ENCODE measurements at places on chromosomes 4 and X.

GRCh38 chrX:133980406-133980805 lies 5.0 kb downstream of the GPC3 start:
- no peak for DNase-seq

DNA sequence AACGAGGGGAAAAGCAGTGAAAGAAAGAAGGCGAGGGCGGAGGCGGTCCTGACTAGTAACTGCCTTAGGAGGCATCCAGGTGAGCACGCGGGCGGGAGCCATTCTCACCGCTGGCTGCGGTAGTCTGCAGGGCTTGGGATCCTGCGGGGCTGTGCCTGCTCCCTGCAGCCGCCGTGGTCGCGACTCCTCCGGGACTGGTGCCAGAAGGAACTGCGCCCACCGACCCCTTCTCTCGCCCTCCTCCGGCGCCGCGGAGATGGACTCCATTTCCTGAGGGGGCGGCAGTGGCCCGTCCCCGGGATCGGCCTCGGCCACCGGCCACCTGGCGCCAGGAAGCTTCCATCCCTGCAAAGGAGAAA lies 543 bp downstream of the NFXL1 start:
- DNase-seq, result no peak

DNA sequence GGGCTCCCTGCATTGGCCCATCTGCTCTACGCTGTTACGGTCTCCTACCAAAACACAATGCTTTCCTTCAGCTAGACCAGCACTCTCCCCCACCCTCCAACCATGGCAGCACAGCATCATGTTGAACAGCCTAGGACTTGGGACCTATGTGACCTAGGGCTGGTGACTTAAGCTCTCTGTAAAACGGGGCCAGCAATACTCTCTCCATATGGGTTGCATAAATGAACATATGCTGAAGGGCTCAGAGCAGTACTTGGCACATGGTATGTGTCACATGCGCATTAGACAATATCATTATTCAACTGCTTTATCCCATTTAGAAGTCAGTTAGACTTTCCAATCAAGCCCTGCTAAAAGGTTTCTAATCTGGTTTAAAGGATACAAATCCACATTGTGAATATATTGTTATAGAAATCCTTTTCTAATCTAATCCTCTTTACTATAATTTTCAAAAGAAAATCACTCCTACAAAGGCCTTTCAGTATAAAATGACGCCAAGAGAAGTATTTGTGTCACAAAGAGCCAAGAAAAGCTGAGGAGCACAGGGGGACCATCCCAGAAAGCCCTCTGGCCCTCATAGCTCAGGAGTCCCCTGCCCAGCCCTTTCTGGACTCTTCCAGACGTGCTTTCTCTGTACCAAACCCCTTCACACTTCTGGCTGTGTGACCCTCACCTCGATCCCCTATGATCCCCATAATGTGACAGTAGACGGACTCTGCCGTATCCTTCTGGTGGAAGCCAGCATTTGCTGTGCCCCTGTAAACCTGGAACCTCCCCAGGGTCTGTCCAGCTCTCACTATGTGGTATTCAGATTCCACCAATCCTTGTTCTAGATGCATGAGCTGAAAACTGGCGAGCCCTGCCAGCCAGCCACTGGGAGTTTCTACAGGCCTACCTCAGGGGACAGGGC lies 42.3 kb downstream of the NSG1 start:
- no peak for DNase-seq

GRCh38 chrX:68936608-68937007 lies 107.8 kb downstream of the EFNB1 start:
- no peak for DNase-seq

DNA sequence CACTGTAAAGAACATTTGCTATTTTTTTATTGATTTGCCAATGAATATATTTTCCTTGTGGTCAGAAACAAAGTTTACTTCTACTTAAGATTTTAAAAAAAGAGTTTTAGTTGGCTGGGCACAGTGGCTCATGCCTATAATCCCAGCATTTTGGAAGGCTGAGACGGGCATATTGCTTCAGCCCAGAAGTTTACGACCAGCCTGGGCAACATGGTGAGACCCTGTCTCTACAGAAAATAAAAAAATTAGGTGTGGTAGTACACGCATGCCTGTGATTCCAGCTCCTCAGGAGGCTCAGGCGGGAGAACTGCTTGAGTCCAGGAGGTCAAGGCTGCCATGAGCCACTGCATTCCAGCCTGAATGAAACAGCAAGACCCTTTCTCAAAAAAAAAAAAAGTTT lies 36.8 kb downstream of the LRP2BP start:
- DNase-seq, result no peak

DNA sequence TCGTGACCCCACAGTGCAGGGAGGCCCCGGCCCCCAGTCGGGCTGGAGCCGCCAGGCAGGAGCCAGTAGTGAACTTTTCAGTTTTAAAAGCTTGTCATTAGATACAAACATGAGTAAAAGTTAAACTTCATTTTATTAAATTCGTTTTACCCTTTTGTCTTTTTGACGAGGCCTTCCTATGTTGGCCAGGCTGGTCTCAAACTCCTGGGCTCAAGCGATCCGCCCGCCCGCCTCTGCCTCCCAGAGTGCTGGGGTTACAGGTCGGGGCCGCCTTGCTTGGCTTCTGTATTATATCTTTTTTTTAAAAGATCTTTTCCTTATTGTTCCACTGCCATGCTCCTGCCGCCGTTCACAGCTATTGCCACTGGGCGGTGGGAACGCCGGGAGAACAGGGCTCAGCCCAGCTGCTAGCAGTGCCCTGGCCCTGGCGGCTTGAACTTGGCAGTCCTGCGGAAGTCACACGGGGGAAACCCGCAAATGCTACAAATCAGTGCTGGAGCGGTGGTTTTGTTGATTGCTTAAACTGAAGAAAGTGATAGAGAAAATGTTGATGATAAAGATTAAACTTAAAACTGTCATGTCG lies 968 bp upstream of the NELFA start:
- DNase-seq, result peak; percentile 17

DNA sequence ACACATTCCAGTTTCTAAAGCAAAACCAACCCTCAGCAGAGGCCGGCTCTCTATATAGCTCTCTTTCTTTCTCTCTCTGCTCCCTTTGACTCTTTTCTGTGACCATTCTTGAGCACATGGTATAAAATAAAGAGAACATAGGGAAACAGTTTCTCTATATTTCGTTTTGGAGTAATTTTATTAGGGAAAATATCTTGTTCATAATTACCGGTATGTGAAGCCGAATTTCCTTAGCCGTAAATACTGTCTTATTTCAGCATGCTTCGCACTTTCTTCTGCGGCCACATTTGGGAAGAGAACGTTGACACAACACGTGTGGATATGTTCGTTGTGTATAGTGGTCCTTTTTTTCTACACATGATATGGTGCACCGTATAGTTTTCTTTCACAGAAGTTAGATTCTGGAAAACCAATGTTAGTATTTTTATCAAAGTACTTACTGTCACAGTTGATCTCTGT lies 4.9 kb upstream of the LEF1 start:
- no peak for DNase-seq

- no peak for DNase-seq
Measured at GRCh38 chr4:89587364-89587763, 249.6 kb downstream of the SNCA start.

DNA sequence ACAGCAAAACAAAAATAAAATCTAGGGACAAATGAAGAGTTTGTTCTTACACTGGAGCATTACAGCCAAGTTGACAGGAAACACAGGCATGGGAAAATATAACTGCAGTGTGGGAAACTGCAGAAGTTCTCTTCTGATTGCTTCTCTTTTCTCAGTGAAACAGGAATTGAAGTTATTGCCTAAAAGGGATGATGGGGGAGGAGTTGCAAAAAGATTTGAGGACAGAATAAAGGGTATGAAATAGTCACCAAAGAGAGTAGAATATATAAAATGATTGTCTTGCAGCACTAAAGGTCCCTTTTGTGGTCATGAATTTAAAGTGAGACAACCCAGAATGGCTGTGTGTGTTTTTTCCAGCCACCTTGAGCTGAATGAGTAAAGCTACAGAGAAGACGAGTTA lies 103.7 kb downstream of the JADE1 start:
- DNase-seq, result no peak

GRCh38 chr4:101865501-101866062 lies 75.1 kb downstream of the BANK1 start:
- no peak for DNase-seq

GRCh38 chr4:8341691-8342090 lies 72.1 kb downstream of the HTRA3 start:
- no peak for DNase-seq

- no peak for DNase-seq
Measured at GRCh38 chrX:110097920-110098319, 95.0 kb downstream of the TMEM164 start.

- no peak for DNase-seq
Measured at GRCh38 chr4:165294907-165295306, 32.6 kb upstream of the MSMO1 start.

DNA sequence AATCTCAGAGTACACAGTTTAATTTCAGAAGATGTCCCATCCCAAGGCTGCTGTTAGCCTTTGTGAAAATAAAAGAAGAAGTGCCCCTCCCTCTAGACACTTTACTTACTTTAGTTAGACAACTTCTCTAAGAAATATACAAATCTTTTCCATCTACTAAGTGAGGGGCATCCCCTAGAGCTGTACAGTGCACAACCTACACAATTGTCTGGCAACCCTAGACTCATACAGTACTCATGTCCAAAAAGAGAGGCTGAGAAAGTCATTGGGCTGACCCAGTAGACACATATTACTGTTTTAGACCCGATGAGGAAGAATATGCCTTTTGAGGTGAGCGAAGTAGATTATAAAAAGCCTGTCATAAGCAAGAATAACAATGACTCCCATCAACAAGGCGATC lies 297.6 kb downstream of the IDS start:
- DNase-seq, result no peak

- no peak for DNase-seq
Measured at GRCh38 chr4:3257103-3257555, 8.2 kb downstream of the MSANTD1 start.

GRCh38 chr4:120481756-120482155 lies 415.1 kb upstream of the MAD2L1 start:
- DNase-seq, result no peak

DNA sequence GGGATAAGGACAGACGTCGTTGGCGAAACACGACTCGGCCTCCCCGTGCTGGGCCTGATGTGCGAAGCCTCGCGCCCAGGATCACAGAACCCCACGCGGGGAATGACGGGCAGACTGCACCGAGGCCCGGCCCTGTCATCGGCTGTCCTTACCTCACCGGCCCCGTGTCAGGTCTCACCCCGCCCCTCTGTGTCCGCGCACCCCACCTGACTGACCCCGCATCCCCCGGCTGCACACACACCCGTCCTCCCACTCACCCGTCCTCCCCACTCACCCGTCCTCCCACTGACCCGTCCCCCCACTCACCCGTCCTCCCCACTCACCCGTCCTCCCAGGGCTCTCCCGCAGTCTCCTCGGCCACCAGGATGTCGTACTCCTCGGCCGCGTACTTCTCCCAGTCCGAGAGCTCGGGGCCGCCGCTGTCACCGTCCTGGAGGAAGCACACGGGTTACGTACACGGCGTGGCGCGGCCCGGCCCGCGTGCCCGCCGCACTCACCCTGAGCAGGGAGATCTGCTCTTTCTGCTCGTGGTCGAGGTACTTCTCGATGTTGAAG lies 19.8 kb upstream of the GTPBP6 start:
- no peak for DNase-seq

DNA sequence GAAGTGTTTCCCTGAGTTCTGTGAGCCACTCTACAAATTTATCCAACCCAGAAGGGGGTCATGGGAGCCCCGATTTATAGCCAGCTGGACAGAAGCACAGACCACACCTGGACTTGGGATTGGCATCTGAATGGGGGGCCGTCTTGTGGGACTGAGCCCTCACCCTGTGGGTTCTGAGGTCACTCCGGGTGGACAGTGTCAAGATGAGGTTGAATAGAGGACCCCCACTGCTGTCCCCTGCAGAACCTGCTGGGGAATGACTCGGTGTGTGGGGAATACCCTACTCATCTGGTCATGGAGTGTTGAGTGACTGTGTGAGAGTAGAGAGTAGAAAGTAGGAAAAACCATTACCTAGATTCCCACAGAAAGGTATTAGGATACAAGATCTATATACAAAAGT lies 67.5 kb downstream of the ZFYVE28 start:
- no peak for DNase-seq

DNA sequence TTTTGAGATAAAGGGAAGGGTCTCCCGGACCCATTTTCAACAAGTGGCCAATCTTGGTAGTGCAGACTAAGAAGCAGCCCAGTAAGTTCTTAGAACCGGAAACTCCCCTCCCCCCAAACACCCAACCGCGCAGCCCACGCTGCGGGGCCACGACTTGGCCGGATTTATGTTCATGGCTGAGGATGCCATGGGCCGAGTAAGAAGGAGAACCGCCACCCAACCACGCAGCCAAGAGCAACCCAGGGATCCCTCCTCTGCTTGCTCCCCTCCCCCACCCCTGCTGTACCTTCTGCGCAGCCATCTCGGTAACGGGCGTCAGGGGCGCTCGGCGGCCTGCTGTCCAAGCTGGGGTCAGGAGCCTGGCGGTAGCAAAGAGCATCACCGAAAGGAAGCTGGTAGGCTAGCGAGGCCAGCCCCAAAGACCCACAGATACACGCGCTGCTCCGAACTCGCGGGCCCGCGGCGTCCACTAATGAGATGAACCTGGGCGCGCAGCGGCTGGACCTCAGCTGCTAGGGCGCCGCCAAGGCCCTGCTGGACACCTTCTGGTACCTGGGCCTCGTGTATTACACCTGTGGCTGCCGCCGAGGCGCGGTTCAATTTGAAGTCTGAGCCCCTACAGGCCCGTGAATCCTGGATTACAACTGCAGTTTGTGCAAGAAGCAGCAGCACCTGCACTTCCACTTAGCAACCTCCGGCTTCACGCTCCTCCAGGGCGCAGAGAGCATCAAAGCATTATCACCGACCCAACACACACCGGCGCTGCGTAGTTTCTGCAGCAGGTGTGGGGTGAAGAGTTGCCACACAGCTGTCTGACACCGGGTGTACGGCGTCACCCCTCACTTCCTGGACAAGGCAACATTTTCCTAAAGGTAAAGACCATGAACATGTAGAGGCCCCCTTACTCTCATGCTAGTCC lies 63.4 kb downstream of the NUDT10 start:
- peak; percentile 22 for DNase-seq

GRCh38 chrX:55710701-55711100 lies 6.8 kb upstream of the RRAGB start:
- no peak for DNase-seq

DNA sequence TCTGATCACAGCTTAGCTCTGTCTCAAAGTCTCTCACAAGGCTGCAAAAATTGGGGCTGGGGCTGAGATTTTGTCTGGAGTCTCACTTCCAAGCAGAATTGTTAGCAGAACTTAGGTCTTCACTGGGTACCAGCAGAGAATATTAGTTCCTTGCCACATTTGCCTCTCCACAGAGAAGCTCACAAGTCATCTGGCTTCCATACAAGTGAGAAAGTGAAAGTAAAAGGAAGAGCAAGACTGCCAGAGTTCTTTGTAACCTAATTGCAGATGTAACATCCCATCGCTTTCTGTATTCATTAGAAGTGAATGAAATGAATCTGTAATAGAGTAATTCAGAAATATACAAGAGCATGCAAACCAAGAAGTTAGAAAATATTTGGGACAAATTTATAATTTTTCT lies 624.1 kb upstream of the GNPDA2 start:
- no peak for DNase-seq

Measured in stimulated activated CD8-positive, alpha-beta memory T cell treated with anti-CD3 and anti-CD28 coated beads, Interleukin-2, amount 100 ng/mL, for 1 hour (primary cell).